Neural progenitor cell (in vitro differentiated cells): ENCODE measurements at places on chromosomes 13 and 19.
A peak's percentile ranks its signal among the peaks of the same experiment; 100 is the strongest.

DNA sequence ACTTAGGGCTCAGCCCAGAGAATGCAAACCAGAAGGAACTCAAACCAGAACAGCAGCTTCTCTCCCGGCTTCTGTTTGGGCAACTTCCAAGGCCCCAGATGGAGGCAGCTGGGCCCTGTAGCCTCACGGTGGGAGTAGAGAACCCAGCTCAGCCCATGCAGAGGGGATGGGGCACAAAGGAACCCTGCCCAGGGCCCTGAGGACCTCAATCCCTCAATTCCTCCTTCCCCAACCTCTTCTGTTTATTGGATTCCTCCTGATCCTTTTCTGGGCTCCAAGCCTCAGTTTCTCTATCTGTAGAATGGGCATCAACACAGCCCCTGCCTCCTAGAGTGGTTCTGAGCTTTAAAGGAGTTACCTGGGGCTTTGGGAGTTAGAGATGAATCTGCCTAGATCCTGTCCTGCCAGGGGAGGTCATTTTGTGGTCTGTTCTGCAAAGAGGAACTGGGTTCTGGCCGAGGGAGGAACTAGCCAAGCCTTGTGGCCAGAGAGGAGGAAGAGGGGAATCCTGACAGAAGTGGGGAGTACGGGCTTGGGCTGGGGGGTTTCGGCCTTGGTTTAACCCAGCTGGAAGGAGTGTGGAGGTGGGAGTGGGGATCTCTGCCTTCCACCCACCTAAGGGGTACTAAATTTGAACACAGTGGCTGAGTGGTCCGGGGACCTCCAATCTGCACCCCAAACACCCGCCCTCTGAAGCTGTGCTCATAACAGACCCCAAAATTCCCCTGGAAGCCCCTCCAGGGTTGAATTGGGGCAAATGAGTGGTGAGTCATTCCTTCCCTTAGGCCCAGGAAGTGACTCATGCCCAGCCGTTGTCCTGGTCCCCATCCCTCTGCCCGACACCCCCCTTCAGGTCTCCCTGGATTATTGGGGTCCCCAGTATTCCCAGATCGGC is 2.7 kb downstream of the ADGRE5 start:
- DNase-seq, result no peak

DNA sequence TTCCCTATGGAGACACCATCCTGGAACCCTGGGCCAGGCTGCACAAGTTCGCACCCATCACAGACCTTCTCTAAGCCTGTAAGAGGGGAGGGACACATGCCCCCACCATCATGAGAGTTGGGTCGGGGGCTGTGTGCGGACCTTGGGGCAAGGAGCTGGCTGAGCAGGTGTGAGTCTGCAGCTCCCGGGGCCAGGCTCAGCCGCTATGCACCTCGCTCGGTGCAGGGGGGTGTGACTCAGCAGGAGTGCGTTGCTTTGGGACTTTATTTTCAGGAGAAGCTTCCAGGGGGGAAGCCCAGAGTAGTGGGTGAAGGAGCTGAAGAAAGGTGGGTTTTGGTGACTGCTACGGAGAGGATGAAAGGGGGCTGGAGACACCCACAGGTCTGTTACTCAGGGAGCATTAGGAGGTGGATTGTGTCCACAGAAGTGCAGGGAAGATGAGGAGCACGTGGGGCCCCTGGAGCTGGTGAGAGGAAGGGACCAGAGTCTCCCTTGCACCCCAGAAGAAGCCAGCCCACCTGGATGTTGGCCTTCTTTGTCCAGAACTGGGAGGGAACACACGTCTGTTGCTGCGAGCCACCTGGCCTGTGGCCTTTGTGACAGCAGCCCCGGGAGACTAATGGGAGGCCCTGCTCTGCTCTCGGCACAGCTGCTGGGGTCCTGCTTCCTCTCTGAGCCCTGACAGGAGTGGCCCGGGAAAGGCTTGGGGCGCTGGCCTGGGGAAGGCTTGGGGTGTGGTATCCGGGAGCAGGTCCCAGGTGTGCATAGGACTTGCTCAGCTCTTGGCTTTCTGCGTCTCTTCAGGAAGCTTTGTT is 162.6 kb downstream of the TEX29 start:
- no peak for DNase-seq

DNA sequence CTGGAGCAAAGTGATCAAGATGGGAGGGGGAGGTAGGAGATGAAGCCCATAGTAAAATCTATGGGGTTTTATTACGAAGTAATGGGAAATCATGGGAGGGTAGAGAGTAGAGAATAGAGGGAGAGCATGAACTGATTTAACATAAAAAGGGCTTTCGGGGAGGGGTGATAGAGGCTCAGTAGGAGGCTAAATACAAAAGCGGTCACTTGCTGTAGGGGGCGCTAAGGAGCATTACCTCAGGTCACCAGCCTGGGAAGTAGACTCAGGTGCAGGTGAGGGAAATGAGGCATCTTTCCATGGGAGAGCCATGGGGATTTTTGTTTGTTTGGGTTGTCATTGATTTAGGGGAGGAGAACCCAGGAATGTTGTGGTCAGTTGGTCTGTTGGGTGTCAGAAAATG is 14.1 kb downstream of the KRTDAP start:
- DNase-seq, result peak; percentile 35

GRCh38 chr19:48856921-48857320 is 11.5 kb downstream of the PLEKHA4 start:
- DNase-seq, result no peak

GRCh38 chr19:41599175-41599966 is 23.4 kb downstream of the CEACAM21 start:
- DNase-seq, result no peak

DNA sequence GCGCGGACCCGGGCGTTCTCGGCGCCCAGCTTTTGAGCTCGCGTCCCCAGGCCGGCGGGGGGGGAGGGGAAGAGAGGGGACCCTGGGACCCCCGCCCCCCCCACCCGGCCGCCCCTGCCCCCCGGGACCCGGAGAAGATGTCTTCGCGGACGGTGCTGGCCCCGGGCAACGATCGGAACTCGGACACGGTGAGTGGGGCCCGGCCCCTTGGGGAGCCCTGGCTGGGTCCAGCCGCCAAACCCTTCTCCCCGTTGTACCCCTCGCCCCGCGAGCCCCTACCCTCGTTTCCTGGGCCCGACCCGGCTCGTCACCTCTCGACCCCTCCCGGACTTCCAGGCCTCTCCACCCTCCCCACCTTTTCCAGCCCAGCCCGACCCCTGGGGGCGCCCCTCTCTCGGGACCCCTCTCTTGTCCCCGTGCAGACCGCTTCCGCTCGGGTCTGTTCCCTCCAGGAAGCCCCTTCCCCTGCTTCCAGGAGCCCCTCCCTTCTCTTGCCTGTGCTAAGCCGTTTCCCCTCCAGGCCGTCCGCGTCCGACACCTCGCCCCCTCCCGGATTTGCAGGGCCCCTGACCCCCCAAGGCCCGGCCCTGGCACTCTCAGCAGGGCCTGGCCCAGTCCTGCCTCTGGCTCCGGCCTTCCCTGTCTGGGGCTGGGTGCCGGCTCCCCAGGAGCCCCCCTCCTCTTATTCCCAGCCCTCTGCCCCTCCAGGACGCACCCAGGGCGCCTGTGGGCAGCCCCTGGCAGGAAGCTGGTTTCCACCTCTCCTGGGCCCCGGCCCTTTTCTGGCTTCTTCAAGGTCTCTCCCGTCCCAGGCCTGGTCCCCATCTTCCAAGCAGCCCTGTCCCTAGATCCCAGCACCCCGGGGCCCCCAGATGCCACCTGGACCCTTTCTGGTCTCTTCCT is 632 bp downstream of the MARK4 start:
- peak; percentile 74 for DNase-seq

DNA sequence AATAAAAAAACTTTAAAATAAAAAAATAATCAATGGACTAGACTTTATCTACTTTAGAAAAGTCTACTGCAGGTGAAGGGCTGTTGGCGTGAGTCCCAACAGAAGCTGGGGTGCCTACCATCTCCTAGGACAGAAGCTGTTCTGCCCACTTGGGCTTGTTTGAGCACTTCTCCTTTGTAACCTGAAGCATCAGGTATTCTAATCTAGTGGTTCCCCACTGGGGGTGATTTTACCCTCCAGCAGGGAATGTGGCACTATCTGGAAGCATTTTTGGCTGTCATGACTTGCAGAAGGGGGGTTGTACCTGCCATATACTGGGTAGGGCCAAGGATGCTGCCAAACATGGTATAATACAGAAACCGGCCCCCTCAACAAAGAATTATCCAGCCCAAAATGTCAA is 16.2 kb upstream of the DOCK9 start:
- no peak for DNase-seq

GRCh38 chr13:44576351-44577235 is 463 bp upstream of the TSC22D1 start:
- peak; percentile 62 for DNase-seq

GRCh38 chr19:49879243-49879963 is 1.9 kb downstream of the TBC1D17 start:
- DNase-seq, result no peak

- no peak for DNase-seq
These were observed 4.9 kb upstream of the CARM1 start for GRCh38 chr19:10866495-10866894.

DNA sequence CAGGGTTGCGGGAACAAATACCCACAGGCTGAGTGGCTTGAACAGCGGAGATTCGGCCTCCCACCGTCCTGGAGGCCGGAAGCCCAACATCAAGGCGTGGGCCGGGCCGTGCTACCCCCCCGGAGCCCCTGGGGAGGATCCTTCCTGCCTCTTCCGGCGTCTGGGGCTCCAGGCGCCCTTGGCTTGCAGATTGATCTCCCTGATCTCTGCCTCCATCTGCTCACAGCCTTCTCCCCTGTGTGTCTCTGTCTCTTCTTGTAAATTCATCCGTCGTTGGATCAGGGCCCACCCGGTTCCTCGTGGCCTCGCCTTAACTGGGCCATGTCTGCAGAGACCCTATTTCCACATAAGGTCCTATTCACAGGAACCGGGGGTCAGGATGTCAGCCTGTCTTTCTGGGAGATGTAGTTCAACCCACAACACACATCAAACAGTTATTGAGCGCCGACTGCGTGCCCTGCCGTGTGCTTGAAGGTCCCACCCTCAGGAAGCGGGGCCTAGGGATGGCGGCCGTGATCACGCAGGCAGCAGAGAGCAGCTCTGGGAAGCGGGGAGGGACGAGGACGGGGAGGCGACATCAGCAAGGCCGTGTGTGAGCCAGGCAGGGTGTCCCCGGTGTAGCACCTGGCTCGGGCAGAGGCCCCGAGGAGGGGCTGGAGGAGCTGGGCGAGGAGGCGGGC is 21.3 kb downstream of the HCN2 start:
- no peak for DNase-seq

GRCh38 chr13:97352815-97353214 is 81.2 kb upstream of the RAP2A start:
- DNase-seq, result no peak

- DNase-seq, result no peak
These were observed 80.7 kb downstream of the ATP11A start for GRCh38 chr13:112770504-112770903.

- DNase-seq, result no peak
These were observed 224.7 kb downstream of the LHFPL6 start for GRCh38 chr13:39378306-39378705.

GRCh38 chr13:90776051-90776748 is 571.3 kb upstream of the MIR17HG start:
- DNase-seq, result no peak

GRCh38 chr13:41465241-41465847 is 8.0 kb downstream of the RGCC start:
- DNase-seq, result no peak

GRCh38 chr19:46391296-46392251 is 21.8 kb downstream of the CCDC8 start:
- DNase-seq, result no peak

GRCh38 chr13:36447501-36447900 is 15.2 kb downstream of the CCNA1 start:
- no peak for DNase-seq

DNA sequence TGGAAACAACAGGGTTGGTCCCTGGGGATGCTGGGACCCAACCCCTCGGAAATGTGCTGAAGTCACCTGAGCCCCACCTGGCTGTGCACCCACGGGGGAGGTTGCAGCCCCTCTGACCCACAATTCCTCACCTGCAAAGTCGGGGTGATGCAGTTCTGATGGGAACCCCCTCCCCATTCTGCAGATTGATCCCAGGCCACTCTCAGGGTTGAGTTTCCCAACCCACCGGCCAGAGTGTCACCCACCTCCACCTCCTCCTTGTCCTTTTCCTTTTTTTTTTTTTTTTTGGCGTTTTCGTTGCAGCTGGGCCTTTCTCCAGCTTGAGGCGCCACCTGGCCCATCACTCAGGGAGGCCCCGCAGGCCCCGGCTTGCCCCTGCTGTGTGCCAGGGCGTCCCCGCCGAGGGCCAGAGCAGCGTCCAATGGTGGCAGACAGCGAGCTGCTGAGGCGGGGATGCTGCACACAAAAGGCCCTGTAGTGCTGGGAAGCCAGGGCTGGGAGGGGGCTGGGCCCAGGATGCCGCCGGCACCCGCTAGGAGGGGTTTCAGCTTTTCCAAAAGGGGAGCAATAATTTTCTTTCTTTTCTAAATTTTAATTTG is 4.6 kb downstream of the PIK3R2 start:
- DNase-seq, result peak; percentile 79

GRCh38 chr13:48411147-48411794 is 1.6 kb downstream of the LPAR6 start:
- DNase-seq, result no peak

GRCh38 chr19:4831304-4831978 is at the start of gene TICAM1:
TSS of gene TICAM1 (minus strand) at chr19:4831712. CDS start at chr19:4818377, 13,335 bp downstream.
- no peak for DNase-seq

DNA sequence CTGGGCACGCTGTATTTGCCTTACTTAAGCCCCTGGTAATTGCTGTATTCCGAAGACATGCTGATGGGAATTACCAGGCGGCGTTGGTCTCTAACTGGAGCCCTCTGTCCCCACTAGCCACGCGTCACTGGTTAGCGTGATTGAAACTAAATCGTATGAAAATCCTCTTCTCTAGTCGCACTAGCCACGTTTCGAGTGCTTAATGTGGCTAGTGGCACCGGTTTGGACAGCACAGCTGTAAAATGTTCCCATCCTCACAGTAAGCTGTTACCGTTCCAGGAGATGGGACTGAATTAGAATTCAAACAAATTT is 676 bp downstream of the BRCA2 start:
- peak; percentile 63 for DNase-seq

DNA sequence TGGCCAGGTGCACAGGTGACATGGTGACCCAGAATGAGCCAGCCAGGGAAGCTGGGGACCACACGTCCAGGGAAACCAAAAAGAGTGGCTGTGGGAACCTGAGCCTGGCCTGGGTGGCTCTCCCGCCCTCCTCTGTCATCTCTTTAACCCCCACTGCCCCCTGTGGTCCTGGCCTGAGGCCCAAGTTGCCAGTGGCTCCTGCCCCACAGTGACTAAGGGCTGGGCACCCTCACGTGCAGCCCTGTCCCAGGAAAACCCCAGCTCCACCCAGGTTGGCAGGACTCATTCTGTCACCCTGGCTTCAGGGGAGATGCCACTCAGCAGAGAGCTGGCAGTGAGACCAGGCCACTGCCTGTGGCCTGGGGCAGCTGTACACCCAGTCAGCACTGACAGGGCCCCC is 30.6 kb upstream of the ISYNA1 start:
- DNase-seq, result no peak

DNA sequence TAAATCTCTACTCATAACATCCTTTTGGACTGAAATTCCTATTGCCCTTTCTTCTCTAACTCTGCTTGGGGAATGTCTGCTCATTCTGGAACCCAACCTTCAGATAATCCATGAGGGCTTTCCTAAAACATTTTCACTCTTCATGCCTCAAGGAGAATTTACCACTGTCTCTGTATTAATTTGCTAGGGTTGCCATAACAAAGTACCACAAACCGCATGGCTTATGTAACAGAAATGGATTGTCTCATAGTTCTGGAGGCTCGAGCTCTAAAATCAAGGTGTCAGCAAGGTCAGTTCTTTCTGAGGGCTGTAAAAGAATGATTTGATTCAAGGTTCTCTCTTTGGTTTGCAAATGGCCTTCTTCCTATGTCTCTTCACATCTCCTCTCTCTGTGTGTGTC is 209.7 kb downstream of the LACC1 start:
- no peak for DNase-seq
